Calu3 (cell line): ENCODE measurements at places on chromosomes 1 and 21. TPM values are rescaled to one million over a fixed set of nuclear protein-coding genes. Genes with fewer than 3 reads are reported as not detected.

Gene NPHP4
- 11.1 and 11.5 TPM in 2 replicates for total RNA-seq

Gene ELOVL1
- 107 and 117 TPM in 2 replicates for total RNA-seq

Gene SDF4
- 128 and 161 TPM in 2 replicates for total RNA-seq

Gene LCE6A
- total RNA-seq, result not detected in 2 replicates

Gene AMY1C
- not detected in 2 replicates for total RNA-seq

Gene CBR3
- total RNA-seq, result 2.8 and 3.1 TPM in 2 replicates

Gene ACTN2
- total RNA-seq, result 0.54 TPM in 1 of 2 replicates, not detected in the other

Gene SLC2A5
- total RNA-seq, result 0.33 TPM in 1 of 2 replicates, not detected in the other

Gene NR0B2
- total RNA-seq, result 0.32 TPM in 1 of 2 replicates, not detected in the other

Gene FCRLB
- 1.8 and 1.9 TPM in 2 replicates for total RNA-seq

Gene PER3
- 3.7 and 3.8 TPM in 2 replicates for total RNA-seq

Gene CLCA1
- not detected in 2 replicates for total RNA-seq

- peaks cover 31% of the 10 kb centered on the region for H3K4me1 ChIP-seq
- H3K27me3 ChIP-seq, result no peaks in the 10 kb centered on the region
Observed at GRCh38 chr1:154431586-154432373, 26.6 kb downstream of the IL6R start.

GRCh38 chr1:20008391-20008841, 29.0 kb upstream of the PLA2G2A start:
- H3K4me3 ChIP-seq, result no peak overlapping the region
- no peaks in the 10 kb centered on the region for H3K4me1 ChIP-seq
- H3K36me3 ChIP-seq, result no peaks in the 10 kb centered on the region
- peaks cover 76% of the 10 kb centered on the region for H3K27me3 ChIP-seq
- no peak for DNase-seq

DNA sequence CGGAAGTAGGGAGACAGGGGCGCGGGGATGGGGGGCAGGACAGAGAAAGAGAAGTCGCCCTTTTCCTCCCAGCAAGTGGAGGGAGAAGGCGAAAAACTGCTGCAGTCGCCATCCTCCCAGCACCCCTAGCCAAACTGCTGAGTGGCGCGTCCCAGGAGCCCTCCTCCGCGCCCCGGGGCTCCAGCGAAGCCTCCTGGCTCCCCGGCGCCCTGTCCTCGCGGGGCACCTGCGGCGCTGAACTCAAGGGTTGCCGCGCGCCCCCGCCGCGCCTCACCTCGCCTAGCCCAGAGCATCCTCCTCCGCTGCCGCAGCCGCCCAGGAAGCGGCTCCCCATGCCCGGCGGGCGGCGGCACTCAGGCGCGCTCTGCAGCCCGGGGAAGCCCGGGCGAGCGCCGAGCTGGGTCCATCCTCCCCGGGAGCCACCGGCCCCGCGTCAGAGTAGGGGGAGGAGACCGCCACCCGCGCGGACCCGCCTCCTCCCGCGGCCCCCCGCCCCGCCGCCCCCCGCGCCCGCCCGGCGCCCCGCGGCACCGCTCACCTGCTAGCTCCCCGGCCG, at the start of gene DAB1:
TSS of gene DAB1 (minus strand) at position 405 of the 556 bp plus-strand sequence. CDS start 133,030 bp downstream, outside the sequence.
- H3K36me3 ChIP-seq, result peaks cover 8% of the 10 kb centered on the region
- no peak within 1 kb of the TSS for H3K27ac ChIP-seq
- peaks cover 59% of the 10 kb centered on the region for H3K27me3 ChIP-seq
- peak within 1 kb of the TSS; percentile 80 for H3K4me3 ChIP-seq
- peaks cover 8% of the 10 kb centered on the region for H3K4me1 ChIP-seq

GRCh38 chr1:21232044-21232443, 55.3 kb upstream of the EIF4G3 start:
- H3K4me1 ChIP-seq, result no peaks in the 10 kb centered on the region
- DNase-seq, result peak; percentile 38
- H3K36me3 ChIP-seq, result peaks cover 15% of the 10 kb centered on the region
- no peaks in the 10 kb centered on the region for H3K27me3 ChIP-seq
- no peak overlapping the region for H3K27ac ChIP-seq

- H3K27me3 ChIP-seq, result no peaks in the 10 kb centered on the region
- no peak for DNase-seq
- H3K4me3 ChIP-seq, result no peak overlapping the region
Observed at GRCh38 chr1:83818916-83819315, 180.0 kb downstream of the TTLL7 start.

DNA sequence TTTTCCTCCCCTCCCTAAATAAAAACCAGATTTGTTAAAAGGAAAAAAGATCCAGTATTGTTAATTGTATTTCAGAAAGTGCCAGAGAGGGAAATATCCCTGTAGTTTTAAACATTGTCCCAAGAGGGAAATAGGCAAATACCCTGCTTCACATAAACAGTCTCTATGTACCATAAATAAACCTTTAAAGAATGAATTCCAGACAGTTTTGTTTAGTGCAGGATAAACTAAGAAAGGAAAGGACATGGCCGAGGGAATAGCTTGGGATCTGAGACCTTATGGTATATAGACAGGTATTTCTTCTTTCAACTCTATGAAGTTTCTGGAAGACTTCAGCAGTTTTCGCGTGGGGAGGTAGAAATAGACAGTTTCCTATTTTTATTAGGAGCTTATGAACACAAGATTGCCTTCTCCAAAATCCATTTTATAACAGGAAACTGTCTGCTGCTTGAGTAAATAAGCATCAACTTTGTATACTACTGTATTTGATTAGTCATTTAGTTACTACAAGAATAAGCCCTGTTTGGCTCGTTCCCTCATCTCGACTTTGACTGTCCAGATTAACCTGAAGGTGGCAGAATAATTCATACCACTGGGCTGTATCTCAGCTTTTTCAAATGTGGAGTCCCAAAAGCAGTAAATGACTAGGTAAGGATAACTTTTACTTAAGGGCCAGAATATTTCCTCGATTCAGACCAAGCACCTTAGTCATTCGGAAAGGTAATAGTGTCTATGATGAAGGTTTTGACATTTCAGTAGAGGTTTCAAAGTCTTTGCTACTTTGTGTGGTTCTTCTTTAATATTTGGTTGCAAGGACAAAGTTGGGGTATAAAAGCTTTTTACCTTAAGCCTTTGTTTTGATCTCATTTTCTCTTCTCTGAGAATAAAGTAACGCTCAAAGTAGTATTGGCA, 177.5 kb downstream of the VPS13D start:
- no peaks in the 10 kb centered on the region for H3K27me3 ChIP-seq
- peaks cover 9% of the 10 kb centered on the region for H3K4me1 ChIP-seq
- H3K4me3 ChIP-seq, result no peak overlapping the region
- peaks cover 14% of the 10 kb centered on the region for H3K36me3 ChIP-seq
- H3K27ac ChIP-seq, result no peak overlapping the region

GRCh38 chr1:32178380-32179192, 889 bp upstream of the TXLNA start:
- peaks cover 50% of the 10 kb centered on the region for H3K36me3 ChIP-seq
- no peaks in the 10 kb centered on the region for H3K27me3 ChIP-seq
- peaks cover 19% of the 10 kb centered on the region for H3K4me1 ChIP-seq
- peak overlapping the region; percentile 96 for H3K27ac ChIP-seq
- DNase-seq, result no peak
- H3K4me3 ChIP-seq, result peak overlapping the region; percentile 95

- DNase-seq, result no peak
- H3K4me3 ChIP-seq, result no peak overlapping the region
- H3K27me3 ChIP-seq, result peaks cover 75% of the 10 kb centered on the region
- no peaks in the 10 kb centered on the region for H3K4me1 ChIP-seq
- no peak overlapping the region for H3K27ac ChIP-seq
- no peaks in the 10 kb centered on the region for H3K36me3 ChIP-seq
Observed at GRCh38 chr1:38541223-38541622, 318.3 kb downstream of the RRAGC start.

DNA sequence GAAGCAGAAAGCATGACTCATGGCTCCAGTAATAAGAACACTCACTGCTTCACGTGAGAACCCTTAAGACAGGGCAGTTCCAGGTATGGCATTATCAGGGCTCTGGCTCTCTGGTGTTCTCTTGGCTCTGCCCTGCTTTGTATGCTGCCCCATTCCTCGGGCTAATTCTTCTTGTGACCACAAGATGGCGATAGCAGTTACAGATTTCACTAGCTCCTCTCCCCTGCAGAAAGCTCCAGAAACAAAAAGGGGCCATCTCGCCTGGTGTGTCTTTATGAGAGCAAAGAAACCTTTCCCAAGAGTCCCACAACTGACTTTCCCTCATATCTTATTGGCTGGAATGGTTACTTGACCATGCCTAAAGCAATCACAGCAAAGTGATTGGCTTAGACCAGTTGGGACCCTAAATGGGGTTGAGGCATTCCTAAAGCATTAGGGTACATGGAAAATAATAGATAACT, 60.1 kb downstream of the F3 start:
- no peaks in the 10 kb centered on the region for H3K27me3 ChIP-seq
- H3K36me3 ChIP-seq, result peaks cover 12% of the 10 kb centered on the region
- DNase-seq, result peak; percentile 61
- H3K27ac ChIP-seq, result no peak overlapping the region
- no peak overlapping the region for H3K4me3 ChIP-seq
- H3K4me1 ChIP-seq, result peaks cover 15% of the 10 kb centered on the region

DNA sequence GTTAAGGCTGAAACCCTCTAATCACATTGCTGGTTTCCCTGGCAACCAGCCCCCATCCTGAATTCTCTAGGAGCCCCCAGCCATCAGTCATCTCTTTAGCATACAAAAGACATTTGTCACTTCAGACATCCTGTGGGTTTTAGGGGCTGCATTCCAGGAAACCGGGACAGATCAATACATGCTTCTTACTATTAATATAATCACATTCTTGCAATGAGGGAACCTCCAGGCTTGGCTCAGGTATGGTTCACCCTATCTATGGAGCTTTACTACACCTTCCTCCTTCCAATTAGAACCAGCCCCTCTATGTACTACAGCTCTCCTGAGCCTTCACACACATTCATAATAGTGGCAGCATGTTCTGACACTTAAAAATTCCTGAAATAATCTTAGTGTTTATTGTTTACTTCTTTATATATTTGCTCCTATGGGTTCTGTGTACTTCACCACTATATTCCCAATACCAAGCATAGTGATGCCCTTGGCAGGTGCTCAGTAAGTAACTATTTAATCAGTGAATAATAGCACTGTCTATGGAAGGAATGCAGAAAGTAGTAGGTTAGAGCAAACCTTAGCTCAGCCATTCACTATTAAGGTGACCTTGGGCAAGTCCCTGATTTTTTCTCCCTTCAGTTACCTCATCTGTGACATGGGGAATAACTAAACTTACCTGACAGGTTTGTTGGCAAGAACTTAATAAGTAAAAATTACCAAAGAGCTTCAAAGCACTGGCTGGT, 59.6 kb downstream of the ZNF678 start:
- H3K4me3 ChIP-seq, result no peak overlapping the region
- no peak for DNase-seq
- H3K4me1 ChIP-seq, result no peaks in the 10 kb centered on the region
- no peaks in the 10 kb centered on the region for H3K27me3 ChIP-seq
- H3K27ac ChIP-seq, result no peak overlapping the region

DNA sequence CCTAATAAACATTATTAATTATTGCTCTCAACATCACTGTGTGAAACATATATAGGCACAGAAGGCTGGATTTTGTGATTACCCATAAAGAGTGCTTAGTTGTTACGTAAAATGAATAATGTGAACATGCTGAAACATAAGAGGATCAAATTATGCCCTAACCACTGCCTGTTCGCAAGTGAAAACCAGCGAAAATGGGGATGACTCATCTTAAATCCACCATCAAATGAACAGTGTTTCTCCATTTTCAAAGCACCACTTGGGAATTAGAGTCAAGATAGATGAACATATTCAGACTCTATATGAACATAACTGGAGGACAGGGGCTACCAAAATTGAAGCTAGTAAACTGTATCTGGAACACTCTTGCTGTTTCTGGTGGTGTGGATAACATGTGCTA, 386.2 kb downstream of the HHIPL2 start:
- H3K27ac ChIP-seq, result no peak overlapping the region
- no peaks in the 10 kb centered on the region for H3K36me3 ChIP-seq
- no peak for DNase-seq
- H3K4me3 ChIP-seq, result no peak overlapping the region
- H3K27me3 ChIP-seq, result no peaks in the 10 kb centered on the region
- no peaks in the 10 kb centered on the region for H3K4me1 ChIP-seq

- no peak overlapping the region for H3K4me3 ChIP-seq
- H3K4me1 ChIP-seq, result peaks cover 24% of the 10 kb centered on the region
- DNase-seq, result no peak
- peaks cover 52% of the 10 kb centered on the region for H3K36me3 ChIP-seq
Observed at GRCh38 chr1:206496131-206496793, 11.1 kb upstream of the RASSF5 start.

GRCh38 chr1:12272770-12273169, 42.9 kb downstream of the VPS13D start:
- H3K4me1 ChIP-seq, result no peaks in the 10 kb centered on the region
- H3K27ac ChIP-seq, result no peak overlapping the region
- peaks cover 6% of the 10 kb centered on the region for H3K36me3 ChIP-seq
- no peaks in the 10 kb centered on the region for H3K27me3 ChIP-seq
- no peak for DNase-seq

GRCh38 chr1:44328671-44329416, 26.2 kb downstream of the ERI3 start:
- H3K27ac ChIP-seq, result no peak overlapping the region
- no peak overlapping the region for H3K4me3 ChIP-seq
- no peak for DNase-seq
- H3K36me3 ChIP-seq, result peaks cover 23% of the 10 kb centered on the region
- no peaks in the 10 kb centered on the region for H3K27me3 ChIP-seq

GRCh38 chr1:157262891-157263290, 124.7 kb upstream of the ETV3 start:
- no peaks in the 10 kb centered on the region for H3K36me3 ChIP-seq
- no peaks in the 10 kb centered on the region for H3K4me1 ChIP-seq
- no peak for DNase-seq
- no peaks in the 10 kb centered on the region for H3K27me3 ChIP-seq

DNA sequence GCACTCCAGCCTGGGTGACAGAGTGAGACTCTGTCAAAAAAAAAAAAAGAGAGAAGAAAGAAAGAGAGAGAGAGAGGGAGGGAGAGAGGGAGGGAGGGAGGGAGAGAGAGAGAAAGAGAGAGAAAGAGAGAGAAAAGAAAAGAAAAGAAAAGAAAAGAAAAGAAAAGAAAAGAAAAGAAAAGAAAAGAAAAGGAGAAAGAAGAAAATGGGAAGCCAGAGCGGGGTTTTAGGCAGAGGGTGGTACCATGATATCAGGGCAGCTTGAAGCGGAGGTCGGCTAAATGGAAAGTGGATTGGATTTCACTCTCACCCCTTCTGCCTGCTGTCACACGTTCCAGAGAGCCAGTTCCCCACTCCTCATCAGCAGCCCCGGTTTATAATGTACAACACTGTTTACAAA, 1.9 kb downstream of the TMCO4 start:
- no peak overlapping the region for H3K27ac ChIP-seq
- peaks cover 4% of the 10 kb centered on the region for H3K36me3 ChIP-seq
- no peaks in the 10 kb centered on the region for H3K27me3 ChIP-seq
- peaks cover 16% of the 10 kb centered on the region for H3K4me1 ChIP-seq
- DNase-seq, result no peak

DNA sequence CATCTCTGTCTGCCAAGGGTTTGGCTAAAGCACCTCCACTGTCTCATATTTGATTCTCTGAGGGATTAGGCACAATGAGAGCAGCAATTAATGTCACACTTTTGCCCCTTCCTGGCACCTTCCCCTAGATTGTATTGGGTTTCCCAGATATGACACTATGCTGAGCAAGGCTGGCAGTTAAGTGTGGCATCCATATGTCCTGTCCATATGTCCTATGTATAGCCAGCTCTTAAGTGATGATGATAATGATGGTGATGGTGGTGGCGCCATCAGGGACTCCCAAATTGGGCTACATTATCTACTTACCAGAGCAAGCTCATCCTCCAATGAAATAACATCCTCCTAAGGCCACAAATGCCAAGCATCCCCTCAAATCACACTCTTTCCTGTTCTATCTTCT, 13.5 kb upstream of the LORICRIN start:
- no peak overlapping the region for H3K27ac ChIP-seq
- peaks cover 81% of the 10 kb centered on the region for H3K27me3 ChIP-seq
- H3K4me1 ChIP-seq, result no peaks in the 10 kb centered on the region
- DNase-seq, result no peak

- H3K36me3 ChIP-seq, result no peaks in the 10 kb centered on the region
- H3K4me1 ChIP-seq, result no peaks in the 10 kb centered on the region
- H3K27ac ChIP-seq, result no peak overlapping the region
- peaks cover 37% of the 10 kb centered on the region for H3K27me3 ChIP-seq
- H3K4me3 ChIP-seq, result no peak overlapping the region
Observed at GRCh38 chr21:38561613-38562581, 63.6 kb upstream of the ERG start.
